Fibroblast of skin of scalp (primary cell): ENCODE measurements at places on chromosomes 7 and 10.
A peak's percentile ranks its signal among the peaks of the same experiment; 100 is the strongest.

DNA sequence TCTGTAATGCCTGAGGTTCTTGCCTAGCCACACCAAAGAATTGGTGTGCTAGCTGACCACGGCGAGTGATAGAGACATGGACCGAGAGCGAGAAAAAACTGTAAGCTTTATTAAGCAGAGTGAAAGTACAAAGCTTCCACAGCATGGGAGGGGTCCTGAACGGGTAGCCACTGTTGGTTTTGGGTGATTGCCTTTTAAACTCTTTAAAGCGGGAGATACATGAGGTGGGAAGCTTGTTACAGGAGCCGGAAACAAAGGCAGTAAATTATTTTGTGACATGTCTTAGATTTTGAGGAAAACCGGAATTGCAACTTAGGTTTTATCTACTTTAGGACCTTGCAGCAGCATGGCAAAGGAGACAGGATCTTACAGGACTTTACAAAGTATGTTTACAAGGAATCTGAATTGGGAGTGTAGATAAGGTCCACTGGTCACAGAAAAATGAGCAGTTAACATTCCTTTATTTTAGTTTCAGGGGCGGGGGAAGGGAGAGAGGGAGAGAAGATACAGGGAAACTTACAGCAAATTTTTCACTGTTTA is 252.7 kb upstream of the MBL2 start:
- DNase-seq: no peak

DNA sequence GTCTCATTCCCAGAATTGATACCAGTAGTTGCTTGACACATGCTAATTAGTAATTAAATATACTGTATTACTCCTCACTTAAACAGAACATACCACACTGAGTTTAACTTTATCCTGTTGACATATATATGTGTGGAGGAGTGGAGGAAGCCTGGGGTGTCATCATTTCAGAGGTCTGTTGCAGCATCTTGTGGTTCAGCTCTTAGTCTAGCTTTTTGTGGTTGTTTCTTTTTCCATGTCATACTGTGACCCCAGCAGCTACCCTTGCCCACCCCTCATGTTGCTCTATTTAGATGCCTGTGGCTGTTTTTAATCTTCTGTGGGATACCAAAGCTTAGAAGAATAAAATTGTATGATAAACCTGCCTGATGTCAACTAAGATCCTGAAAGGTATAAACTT is 875.4 kb downstream of the LRMDA start:
- peak; percentile 88 for DNase-seq

DNA sequence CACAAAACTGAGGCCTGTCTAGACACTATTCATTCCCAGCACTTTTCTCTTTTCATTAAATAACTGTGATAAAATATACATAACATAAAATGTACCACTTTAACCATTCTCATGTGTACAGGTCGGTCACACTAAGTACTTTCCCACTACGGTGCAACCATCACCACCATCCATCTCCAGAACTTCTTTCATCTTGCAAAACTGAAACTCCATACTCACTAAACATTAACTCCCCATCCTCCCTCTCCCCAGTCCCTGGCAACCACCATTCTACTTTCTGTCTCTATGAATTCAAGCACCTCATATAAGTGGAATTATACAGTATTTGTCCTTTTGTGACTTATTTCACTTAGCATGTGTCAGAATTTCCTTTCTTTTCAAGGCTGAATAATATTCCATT is 53.0 kb downstream of the ARHGAP12 start:
- no peak for DNase-seq

GRCh38 chr10:120076996-120077706 is 184.6 kb downstream of the SEC23IP start:
- DNase-seq: no peak

DNA sequence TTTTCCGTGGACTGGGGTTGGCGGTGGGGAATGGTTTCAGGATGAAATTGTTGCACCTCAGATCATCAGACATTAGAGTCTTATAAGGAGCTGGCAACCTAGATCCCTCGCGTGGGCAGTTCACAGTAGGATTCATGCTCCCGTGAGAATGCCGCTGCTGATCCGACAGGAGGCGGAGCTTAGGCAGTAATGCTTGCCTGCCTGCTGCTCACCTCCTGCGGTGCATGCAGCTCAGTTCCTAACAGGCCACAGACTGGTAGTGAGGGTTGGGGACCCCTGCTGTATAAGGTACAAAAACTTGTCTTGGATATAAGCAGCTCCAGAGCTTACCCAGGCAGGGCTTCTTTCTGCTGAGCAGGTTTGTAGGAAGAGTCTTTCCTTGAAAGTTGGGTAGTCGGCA is 53.9 kb downstream of the SHH start:
- DNase-seq: peak; percentile 12
